ENCODE measurements at places on chromosomes 11 and 22.

- H3K4me3 ChIP-seq, result no peak overlapping the region
- H3K27me3 ChIP-seq, result no peaks in the 10 kb centered on the region
- no peaks in the 10 kb centered on the region for H3K36me3 ChIP-seq
- DNase-seq, result no peak
Observed at GRCh38 chr11:11538277-11538960, 83.4 kb downstream of the GALNT18 start.

DNA sequence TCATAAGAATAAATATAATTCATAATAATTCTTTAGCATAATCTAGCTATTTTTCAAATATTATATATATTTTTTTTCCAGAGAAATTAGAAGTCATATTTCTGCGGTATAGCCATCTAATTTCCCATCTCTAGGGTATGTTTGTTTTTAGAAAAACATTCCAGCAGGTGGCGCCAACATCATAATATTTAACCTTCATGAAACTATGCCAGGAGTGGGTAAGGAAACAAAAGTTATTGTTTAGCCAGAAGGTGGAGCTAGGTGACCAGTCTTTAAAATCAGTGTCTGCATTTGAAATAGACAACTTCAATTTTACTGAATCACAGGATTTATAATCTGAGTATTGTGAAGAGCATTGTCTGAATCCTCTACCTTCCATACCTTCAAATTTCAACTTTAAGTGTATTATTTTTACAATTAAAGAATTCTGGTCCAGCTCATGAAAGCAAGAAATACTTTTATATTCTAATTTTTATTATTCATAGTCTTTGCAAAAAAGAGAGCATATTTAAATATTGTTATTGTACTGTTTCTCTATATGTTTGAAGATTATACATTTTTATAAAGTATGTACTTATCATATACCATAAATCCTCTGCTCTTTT, 15.7 kb upstream of the CCDC179 start:
- H3K27ac ChIP-seq, result no peak overlapping the region
- H3K4me1 ChIP-seq, result no peaks in the 10 kb centered on the region
- H3K27me3 ChIP-seq, result no peaks in the 10 kb centered on the region
- H3K36me3 ChIP-seq, result no peaks in the 10 kb centered on the region

DNA sequence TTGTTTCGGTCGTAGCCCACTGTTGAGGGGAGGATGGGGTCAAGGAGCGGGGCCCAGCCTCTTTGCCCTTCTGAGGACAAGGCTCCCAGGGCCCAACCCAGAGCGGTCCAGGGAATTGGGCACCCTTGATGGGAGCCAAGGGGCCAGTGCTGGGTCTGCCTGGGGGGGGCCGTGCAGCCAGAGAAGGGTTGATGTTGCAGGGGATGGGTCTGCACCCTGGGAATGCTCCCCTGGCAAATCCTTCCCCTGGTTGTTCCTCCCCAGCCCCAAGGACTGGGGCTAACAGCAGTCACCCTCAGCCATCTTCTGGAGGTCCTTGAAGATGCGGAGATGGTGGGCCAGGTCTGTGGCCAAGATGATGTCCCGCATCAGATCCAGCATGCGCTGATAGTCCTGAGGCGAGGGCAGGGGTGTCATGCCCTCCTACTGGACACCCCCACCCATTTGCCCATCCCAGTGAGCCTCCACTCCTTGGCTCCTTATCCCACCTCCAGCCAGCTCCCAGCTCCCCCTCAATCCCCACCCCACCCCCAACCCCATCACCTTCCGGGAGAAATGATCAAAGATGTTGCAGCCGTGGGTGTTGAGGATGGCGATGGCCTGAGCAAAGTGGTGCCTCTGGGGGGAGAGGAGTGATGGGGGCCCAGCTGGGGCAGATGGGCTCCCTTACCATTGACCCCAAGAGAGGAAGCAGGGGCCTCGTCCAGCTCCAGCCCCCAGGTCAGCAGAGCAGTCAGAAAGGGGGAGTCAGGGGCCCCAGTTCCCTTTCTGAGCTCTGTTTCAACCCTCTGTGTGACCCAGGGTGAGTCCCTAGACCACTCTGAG, 95.0 kb downstream of the PDE2A start:
- DNase-seq, result peak; percentile 22
- H3K27ac ChIP-seq, result no peak overlapping the region
- no peak overlapping the region for H3K4me3 ChIP-seq
- no peaks in the 10 kb centered on the region for H3K4me1 ChIP-seq
- no peaks in the 10 kb centered on the region for H3K27me3 ChIP-seq
- no peaks in the 10 kb centered on the region for H3K36me3 ChIP-seq

DNA sequence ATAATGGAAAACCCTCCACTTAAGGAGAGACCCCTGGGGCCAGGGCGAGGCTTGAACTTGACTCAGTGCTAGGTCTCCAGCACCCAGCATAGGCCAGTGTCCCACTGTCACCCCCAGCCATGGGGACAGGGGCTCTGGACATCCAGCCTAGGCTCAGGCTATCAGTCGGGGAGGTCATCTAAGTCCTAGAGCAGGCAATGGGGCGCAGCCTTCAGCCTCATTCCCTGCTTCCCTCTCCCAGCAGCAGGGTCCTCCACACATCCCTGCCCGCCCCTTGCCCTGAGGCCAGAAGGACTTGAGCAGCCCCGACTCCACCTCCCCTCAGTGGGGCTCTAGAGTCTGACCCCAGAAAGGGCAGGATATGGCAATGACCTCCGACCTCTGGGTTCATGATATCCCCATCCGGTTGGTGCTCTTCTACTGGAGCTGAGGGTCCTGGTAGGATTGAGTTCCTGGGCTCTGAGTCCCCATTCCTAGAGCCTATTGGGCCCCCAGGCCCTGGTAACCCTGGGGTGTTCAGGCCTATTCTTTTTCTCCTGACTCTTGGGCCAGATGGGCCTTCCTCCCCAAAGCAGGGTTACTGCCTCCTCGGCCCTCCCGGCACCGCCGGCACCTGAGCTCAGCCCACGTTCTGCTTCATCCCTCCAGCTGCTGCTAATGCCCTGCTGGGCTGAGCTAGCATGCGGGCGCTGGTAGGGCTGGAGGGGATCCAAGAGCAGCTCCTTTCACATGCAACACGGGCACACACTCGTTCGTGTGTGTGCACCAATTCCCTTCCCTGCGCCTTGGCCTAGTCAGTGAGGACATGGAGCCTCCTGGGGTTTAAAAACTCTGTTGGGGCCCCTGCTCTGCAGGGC, 4.4 kb downstream of the CST6 start:
- H3K36me3 ChIP-seq, result no peaks in the 10 kb centered on the region
- DNase-seq, result no peak
- H3K4me1 ChIP-seq, result peaks cover 6% of the 10 kb centered on the region

Measured in Peyer's patch (tissue), 4 donors.